ENCODE measurements at places on chromosomes 12 and 14.

GRCh38 chr14:91119556-91120311 lies 5.9 kb downstream of the DGLUCY start:
- no peaks in the 10 kb centered on the region for H3K36me3 ChIP-seq
- H3K4me1 ChIP-seq: peaks cover 92% of the 10 kb centered on the region
- H3K4me3 ChIP-seq: no peak overlapping the region
- H3K27ac ChIP-seq: peak overlapping the region; percentile 97

- H3K4me3 ChIP-seq: no peak overlapping the region
- peaks cover 20% of the 10 kb centered on the region for H3K4me1 ChIP-seq
- H3K36me3 ChIP-seq: no peaks in the 10 kb centered on the region
- no peak overlapping the region for H3K27ac ChIP-seq
Observed at GRCh38 chr12:88299567-88300101, 157.5 kb downstream of the TMTC3 start.

DNA sequence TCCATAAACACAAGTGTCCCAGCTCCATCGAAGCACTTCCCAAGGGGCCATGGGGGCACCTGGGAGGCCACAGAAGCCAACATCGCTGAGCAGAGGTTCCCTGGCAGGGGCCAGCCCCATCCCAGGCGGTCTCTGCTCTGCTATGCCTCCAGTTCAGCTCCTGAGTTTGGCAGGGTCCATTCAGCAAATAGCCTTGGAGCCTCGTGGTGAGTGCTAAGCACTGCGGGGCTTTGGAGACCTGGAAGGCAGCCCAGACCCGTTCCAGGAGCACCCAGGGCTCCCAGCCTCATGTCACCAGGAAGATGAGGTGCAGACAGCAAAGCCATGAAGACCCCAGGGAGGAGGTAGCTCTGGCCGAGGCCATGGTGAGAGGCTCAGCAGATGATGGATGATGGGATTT lies 109.5 kb downstream of the LGMN start:
- peaks cover 18% of the 10 kb centered on the region for H3K4me1 ChIP-seq

DNA sequence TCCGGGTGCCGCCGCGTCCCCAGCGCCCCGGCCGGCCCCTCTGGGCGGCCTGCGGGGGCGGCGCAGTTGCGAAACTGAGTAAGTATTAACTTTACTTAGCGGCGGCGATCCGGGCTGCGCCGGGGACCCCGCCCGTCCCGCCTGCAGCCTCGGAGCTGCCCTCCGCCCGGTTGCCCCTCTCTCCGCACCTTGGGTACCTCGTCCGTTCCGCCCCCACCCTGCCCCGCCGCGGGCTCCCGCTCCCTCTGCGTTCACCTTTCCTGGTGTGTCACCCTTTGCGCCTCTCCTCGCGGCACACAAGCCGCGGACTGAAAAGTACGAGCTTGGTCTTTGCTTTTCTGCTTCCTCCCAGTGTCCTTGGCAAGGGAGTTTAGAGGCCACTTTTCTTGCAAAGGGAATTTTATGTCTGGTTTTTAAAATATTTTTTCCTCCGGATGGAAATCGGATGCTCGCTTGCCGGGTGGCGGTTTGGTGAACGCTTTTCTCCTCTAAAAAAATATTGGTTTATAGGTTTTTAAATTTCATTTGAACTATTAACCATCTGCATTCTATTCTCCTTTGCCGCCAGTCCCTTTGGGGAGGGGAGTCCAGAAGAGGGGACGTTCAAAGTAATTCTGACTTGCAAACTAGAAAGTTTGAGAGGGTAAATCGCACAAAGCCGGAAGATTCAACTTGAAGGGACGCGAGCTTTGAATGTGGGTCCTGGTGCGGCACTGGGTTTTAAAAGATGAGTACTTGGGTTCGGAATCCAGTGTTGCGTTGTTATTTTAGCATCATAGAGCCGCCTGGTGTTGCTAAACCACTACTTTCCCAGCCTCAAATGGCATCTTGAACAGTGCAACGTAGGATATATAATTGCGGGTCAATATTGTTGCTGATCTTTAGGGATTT lies 834 bp downstream of the RASSF8 start:
- no peak for DNase-seq
- no peaks in the 10 kb centered on the region for H3K36me3 ChIP-seq
- peaks cover 55% of the 10 kb centered on the region for H3K4me1 ChIP-seq
- H3K27ac ChIP-seq: peak overlapping the region; percentile 97
- H3K27me3 ChIP-seq: no peaks in the 10 kb centered on the region

- H3K4me3 ChIP-seq: no peak overlapping the region
- DNase-seq: no peak
- no peak overlapping the region for H3K27ac ChIP-seq
Observed at GRCh38 chr12:82730953-82731459, 44.3 kb downstream of the TMTC2 start.

GRCh38 chr12:46671102-46671501 lies 154.7 kb downstream of the SLC38A4 start:
- no peak for DNase-seq
- H3K4me1 ChIP-seq: peaks cover 16% of the 10 kb centered on the region
- H3K27ac ChIP-seq: no peak overlapping the region
- no peaks in the 10 kb centered on the region for H3K27me3 ChIP-seq

DNA sequence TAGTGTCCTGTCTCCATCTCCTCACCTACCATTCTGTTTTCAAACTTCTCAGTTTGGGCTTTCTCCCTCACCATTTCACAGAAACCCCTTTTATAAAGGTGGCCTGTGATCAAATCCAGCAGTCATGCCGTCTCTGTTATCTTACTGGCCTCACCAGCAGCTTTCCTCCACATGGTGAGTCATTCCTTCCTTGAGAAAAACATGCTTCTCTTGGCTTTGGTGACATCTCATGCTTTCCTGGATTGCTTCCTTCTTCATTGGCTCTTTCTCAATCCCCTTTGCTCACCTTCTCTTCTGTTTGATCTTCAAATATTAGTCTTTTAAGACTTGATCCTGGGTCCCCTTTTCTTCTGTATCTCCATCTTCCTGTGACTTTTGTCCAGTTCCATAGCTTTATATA lies 164.9 kb downstream of the ANO4 start:
- H3K4me1 ChIP-seq: no peaks in the 10 kb centered on the region
- H3K27me3 ChIP-seq: no peaks in the 10 kb centered on the region
- no peak overlapping the region for H3K27ac ChIP-seq

GRCh38 chr12:57513266-57513665 lies 7.0 kb downstream of the DDIT3 start:
- H3K27me3 ChIP-seq: no peaks in the 10 kb centered on the region
- DNase-seq: no peak
- H3K4me3 ChIP-seq: no peak overlapping the region
- H3K27ac ChIP-seq: no peak overlapping the region
- peaks cover 19% of the 10 kb centered on the region for H3K4me1 ChIP-seq
- peaks cover 96% of the 10 kb centered on the region for H3K36me3 ChIP-seq

GRCh38 chr14:24705840-24706239 lies 71.8 kb upstream of the GZMB start:
- no peak for DNase-seq
- H3K27me3 ChIP-seq: no peaks in the 10 kb centered on the region
- H3K36me3 ChIP-seq: no peaks in the 10 kb centered on the region
- no peak overlapping the region for H3K4me3 ChIP-seq

- no peaks in the 10 kb centered on the region for H3K4me1 ChIP-seq
- no peaks in the 10 kb centered on the region for H3K36me3 ChIP-seq
- no peaks in the 10 kb centered on the region for H3K27me3 ChIP-seq
- no peak overlapping the region for H3K27ac ChIP-seq
- no peak overlapping the region for H3K4me3 ChIP-seq
Observed at GRCh38 chr14:72603639-72604038, 290.3 kb downstream of the DPF3 start.

DNA sequence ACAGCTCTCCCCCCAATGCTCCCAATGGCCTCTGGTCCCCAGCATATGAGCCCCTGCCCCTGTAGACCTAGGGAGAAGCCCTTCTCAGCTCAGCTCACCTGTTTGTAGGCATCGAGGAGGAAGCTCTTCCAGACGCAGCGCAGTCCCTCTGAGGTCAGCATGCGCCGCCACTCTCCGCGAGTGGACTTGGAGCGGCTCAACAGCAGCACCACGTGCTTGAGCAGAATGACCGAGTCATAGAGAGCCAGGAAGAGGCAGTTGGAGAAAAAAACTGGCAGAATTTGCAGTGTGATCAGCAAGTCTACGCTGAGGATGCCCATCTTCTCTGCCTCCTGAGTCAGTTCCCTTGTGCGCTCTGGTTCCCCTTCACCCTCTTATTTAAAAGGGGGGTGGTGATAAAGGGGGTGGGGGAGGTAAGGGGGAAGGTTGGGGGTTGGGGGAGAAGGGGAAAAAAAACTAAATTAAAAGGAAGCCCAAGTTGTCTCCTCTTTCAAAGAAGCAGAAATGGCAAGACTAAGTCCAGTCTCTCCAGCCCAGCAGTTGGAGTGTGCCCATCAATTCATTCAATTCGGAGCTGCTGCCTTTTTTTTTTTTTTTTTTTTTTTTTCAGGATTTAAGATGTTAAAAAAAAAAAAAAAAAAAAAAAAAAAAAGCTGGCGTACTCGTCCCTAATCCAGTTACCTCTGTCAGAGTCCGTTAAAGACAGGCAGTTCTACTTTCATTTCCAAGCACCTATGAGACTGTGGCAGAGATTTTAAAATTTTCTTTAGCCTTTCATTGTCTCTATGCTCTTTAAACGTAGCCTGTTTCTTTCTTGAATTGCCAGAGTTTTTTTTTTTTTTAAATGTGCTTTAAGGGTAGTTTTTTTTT lies at the start of gene DIO2:
Gene DIO2 (minus strand): TSS at position 352 of the 870 bp plus-strand sequence. CDS start 32 bp downstream, at position 320.
- H3K36me3 ChIP-seq: no peaks in the 10 kb centered on the region
- no peaks in the 10 kb centered on the region for H3K4me1 ChIP-seq
- no peaks in the 10 kb centered on the region for H3K27me3 ChIP-seq

GRCh38 chr14:75884198-75884611 lies 97.6 kb downstream of the TGFB3 start:
- peaks cover 9% of the 10 kb centered on the region for H3K4me1 ChIP-seq
- H3K4me3 ChIP-seq: no peak overlapping the region
- no peak overlapping the region for H3K27ac ChIP-seq
- DNase-seq: no peak
- no peaks in the 10 kb centered on the region for H3K36me3 ChIP-seq

GRCh38 chr12:82745807-82746206 lies 59.1 kb downstream of the TMTC2 start:
- no peak overlapping the region for H3K4me3 ChIP-seq
- no peaks in the 10 kb centered on the region for H3K36me3 ChIP-seq
- H3K4me1 ChIP-seq: no peaks in the 10 kb centered on the region
- H3K27me3 ChIP-seq: no peaks in the 10 kb centered on the region

DNA sequence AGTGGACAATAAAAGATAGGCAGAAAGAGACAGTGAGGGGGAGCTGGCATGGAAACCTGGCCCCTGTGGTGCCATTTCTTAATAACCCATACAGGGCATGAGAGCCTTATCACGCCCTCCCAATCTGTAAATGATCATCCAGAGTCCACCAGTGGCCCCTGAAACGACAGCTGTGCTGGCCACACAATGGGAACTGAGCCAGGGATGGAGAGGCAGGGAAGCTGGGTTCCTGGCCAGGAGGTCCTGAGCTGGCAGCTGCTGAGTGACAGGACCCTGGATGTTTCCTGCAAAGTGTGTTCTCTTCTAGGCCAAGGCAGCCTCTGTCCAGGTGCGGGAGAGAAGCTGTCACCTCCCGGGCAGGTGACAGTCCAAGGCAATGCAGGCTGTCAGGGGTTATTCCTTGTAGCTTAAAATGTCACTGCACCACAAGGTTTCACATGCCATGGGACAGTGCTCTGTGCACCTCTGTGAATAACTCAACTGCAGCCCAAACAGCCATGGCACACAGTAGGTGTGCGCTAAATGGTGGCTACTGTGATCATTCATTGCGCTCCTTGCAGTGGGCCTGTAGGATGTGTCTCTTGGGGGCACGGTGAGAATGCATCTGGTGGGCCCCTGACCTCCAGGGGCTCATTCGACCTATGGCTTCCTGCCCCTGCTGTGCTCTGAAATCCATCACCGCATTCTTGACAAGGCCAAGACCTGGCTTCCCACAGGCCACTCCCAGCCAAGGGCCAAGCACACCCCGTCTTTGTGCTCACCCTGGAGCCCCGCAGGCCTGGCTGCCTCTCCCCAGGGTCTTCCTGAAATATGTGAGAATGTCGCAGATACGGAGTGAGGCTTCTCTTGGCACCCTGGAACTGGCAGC lies 46.3 kb upstream of the BCL11B start:
- no peak overlapping the region for H3K27ac ChIP-seq
- no peak overlapping the region for H3K4me3 ChIP-seq
- DNase-seq: peak; percentile 50
- H3K27me3 ChIP-seq: no peaks in the 10 kb centered on the region

GRCh38 chr14:30706704-30707103 lies 84.6 kb downstream of the SCFD1 start:
- H3K36me3 ChIP-seq: no peaks in the 10 kb centered on the region
- H3K4me3 ChIP-seq: no peak overlapping the region
- H3K4me1 ChIP-seq: no peaks in the 10 kb centered on the region
- H3K27ac ChIP-seq: no peak overlapping the region
- no peak for DNase-seq
- H3K27me3 ChIP-seq: no peaks in the 10 kb centered on the region

DNA sequence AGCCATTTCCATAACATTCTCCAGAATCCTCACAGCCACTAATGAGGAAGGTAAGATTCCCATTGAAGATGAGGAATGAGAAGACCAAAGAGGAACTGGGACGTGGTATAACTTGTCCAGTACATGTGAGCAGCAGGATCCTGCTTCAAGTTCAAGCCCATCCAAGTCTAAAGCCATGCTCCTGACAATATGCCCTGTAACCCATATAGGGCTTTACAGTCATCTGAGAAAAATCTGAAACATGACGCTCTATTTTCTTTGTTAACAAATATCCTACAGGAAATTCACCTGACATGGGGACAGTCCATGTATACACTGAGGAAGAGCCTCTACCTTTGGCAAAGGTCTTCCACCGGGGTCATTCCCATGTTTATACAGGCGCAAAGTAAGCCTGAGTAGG lies 3.1 kb upstream of the ACTR6 start:
- no peak for DNase-seq
- no peaks in the 10 kb centered on the region for H3K27me3 ChIP-seq
- H3K4me3 ChIP-seq: no peak overlapping the region
- peaks cover 21% of the 10 kb centered on the region for H3K4me1 ChIP-seq

- no peak for DNase-seq
- H3K36me3 ChIP-seq: peaks cover 98% of the 10 kb centered on the region
- no peaks in the 10 kb centered on the region for H3K4me1 ChIP-seq
- H3K27ac ChIP-seq: no peak overlapping the region
- H3K27me3 ChIP-seq: no peaks in the 10 kb centered on the region
- H3K4me3 ChIP-seq: no peak overlapping the region
Observed at GRCh38 chr12:112456029-112456428, 37.3 kb downstream of the PTPN11 start.

DNA sequence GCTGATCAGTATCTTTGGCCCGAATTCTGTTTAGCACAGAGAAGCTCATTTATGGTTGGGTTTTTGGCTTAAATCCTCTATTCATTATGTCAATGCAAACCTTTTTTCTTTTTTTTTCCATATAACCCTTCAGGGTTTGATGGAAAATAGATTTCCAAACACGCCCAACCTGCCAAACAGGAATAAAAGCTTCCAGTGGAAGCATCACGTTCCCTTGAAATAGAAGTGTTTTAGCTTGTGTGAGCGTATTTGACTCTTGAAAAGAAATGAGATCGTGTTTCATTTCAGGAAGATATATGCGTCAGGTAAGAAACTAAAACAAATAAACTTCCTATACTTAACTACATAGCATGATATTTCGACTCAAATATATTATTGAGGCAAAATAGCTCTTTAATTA lies at the start of gene PIK3C2G:
Gene PIK3C2G (plus strand): TSS at position 246 of the 400 bp plus-strand sequence. CDS start 20,564 bp downstream, outside the sequence.
- H3K4me3 ChIP-seq: no peak within 1 kb of the TSS
- H3K27ac ChIP-seq: no peak within 1 kb of the TSS
- no peak for DNase-seq
- no peaks in the 10 kb centered on the region for H3K4me1 ChIP-seq
